ENCODE measurements at places on chromosomes 1 and 21.

GRCh38 chr1:154923695-154924094 is 12.8 kb downstream of the PMVK start:
- DNase-seq: no peak

DNA sequence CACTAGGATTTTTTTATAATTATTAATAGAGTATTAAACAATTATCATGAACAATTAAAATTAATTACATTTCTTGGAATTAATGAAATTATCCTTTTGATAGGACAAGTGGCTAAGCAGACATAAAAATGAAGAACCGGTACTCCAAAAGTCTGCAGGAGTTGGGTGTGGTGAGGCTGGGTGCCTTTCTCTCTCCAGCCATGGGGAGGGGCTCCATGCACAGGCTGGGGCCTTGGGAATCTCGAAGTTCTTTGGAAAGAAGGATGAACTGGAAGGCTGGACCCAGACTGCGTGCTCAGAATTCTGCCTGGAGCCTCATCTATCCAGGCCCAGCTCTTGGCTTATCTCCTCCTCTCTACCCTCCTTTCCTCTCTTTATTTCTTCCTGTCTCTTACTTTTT is 94.1 kb downstream of the ACTL8 start:
- no peak for DNase-seq

GRCh38 chr1:70168283-70168682 is 37.1 kb downstream of the LRRC40 start:
- no peak for DNase-seq

- no peak for DNase-seq
Measured at GRCh38 chr1:231931846-231932454, 305.4 kb downstream of the DISC1 start.

- peak; percentile 40 for DNase-seq
Measured at GRCh38 chr21:21373969-21374368, 375.8 kb downstream of the NCAM2 start.

DNA sequence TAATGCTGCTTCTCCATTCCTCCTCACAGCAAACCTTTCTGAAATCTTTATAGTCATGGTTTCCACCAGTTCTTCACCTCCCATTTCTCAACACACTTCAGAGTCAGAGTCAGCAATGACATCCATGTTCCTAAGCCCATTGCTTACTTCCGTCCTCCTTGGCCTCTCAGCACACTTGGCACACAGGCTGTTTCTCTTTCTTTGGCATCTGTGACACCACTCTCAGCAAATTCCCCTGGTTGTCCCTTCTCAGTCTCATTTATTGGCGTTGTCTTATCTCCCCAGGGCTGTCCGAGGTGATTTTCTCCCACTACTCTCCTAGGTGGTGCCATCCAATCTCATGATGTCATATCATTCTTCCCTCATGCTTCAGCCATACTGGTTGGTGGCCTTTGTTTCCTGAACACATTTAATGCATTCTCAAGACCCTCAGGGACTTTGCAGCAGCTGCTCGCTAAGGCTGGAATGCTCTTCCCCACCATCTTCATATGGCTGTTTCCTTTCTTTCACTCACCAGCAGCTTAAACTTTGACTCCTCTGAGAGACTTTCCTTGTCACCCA is 3.3 kb upstream of the LGALS8 start:
- no peak for DNase-seq

- DNase-seq: no peak
Measured at GRCh38 chr1:36257375-36257767, 33.1 kb downstream of the THRAP3 start.

- DNase-seq: no peak
Measured at GRCh38 chr1:30974536-30974935, 66.0 kb upstream of the SDC3 start.

DNA sequence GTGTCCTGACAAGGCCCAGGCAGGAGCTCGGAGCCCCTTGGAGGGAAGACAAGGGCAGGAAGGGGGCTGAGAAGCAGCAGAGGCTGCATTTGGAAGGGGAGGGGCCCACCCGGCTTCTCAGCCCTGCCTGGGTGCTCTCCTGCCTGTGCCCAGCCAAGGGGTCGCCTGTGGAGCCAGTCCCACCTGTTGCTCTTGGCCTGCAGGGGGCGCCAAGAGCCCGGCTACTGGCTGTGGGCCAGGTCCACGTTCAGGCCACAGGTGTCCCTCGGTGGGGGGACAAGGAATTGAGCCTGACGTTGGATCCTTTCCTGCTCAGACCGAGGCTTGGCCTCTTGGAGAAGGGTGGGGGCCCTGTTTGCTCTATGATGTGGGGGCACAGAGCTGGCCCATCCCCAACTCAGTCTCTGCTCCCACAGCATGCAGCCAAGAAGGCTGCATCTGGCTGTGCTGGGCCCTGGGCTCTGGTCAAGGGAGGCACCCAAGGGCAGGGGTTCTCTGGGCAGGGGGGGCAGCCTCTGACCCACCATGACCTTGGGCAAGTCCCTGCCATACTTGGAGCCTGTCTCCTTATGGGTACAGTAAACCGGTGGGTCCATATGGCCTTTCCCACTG is 10.9 kb downstream of the WNT4 start:
- peak; percentile 59 for DNase-seq

DNA sequence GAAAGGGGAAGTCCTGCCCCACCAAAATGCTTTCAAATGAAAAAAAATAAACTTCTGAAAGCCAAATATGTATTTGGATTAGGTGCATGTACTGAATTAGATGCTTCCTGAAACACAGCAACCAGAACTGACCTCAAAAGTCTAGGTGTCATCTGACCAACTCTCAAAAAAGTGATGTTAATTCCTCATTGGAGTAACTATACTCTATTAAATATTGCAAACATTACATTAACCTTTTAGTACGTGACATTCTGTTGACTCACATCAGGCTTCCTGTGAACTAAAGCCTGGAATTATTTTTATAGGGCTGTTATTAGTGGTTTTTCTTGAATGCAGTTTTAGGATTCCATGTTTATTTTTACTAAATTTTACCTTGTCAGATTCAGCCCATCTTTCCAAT is 73.5 kb downstream of the ASTN1 start:
- no peak for DNase-seq

GRCh38 chr1:233114860-233115259 is 164.4 kb downstream of the NTPCR start:
- DNase-seq: no peak

- DNase-seq: no peak
Measured at GRCh38 chr1:33465316-33465715, 7.1 kb upstream of the ZSCAN20 start.

GRCh38 chr1:62869217-62869754 is 85.4 kb downstream of the ATG4C start:
- no peak for DNase-seq

DNA sequence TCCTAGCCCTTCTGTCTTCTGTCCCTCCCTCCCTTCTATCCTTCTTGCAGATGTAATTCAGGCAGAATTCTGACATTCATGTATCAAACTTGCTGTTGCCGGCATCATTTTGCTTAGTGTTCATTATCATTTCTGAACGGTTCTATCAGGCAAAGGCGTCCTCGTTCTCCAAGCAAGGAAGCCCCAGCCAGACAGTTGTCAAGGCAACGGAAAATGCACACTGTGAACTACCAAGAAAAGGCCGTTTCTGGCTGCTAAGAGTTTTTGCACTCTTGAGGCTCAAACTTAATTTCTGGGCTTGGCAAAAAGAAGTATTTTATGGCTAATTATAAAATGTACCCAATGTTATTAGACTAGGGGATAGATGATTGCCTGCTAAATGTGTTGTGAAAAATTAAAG is 164.7 kb upstream of the KCNJ15 start:
- DNase-seq: peak; percentile 15

- DNase-seq: no peak
Measured at GRCh38 chr1:226420897-226421296, 13.0 kb upstream of the PARP1 start.

DNA sequence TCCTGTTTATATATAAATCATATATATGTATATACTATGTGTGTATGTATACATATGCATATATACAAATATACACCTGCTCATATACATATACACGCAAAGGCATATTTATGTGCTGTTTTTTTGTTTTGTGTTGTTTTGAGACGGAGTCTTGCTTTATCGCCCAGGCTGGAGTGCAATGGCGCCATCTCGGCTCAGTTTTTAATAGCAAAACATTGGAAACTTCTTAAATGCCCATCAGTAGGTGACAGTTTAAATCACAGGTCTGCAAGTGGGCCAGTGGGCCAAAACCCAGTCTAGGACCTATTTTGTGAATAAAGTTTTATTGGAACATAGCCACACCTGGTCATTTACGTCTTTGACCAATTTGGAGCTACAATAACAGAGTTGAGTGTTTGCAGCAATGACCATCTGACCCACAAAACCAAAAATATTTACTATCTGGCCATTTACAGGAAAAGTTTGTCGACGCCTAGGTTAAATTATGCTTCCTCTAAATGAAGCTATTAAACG is 132.3 kb downstream of the TOMM20 start:
- DNase-seq: no peak

GRCh38 chr1:76428028-76428427 is 353.5 kb downstream of the ST6GALNAC3 start:
- no peak for DNase-seq

All from NCI-H1417 (cell line).